Stimulated activated naive CD8-positive, alpha-beta T cell treated with anti-CD3 and anti-CD28 coated beads, Interleukin-15, amount 100 ng/mL, for 72 hours (primary cell): ENCODE measurements at places on chromosomes 6 and 20.

GRCh38 chr6:81787313-81788068 lies 35.0 kb upstream of the TENT5A start:
- DNase-seq = no peak

DNA sequence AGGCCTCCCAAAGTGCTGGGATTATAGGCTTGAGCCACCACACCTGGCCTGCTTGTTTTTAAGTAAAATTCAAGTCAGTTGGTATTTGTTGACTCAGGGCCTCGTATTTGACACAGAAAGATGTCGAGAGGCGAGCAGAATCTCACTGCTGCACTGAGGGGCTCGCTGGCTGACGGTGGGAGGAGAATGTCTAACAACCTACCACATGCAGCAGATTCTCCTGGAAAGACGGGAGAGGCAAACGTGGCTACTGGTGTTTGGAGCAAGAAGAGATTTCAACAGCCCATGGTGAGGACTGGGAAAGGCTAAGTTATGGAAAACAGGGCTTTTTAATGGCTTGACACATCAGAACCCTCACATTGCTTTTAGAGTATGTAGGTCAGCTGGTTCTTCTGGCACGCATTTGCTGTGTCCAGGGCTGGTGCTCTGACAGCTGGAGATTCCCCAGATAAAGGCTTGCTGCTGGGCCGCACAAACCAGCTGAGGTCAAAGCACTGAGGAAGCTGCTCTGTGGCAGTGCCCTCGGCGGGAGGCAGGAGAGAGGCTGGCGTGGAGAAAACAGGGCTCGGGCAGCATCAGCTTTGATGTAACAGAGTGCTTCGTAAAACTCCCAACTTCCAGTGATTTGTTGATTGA lies 84.2 kb upstream of the FRMD1 start:
- no peak for DNase-seq

DNA sequence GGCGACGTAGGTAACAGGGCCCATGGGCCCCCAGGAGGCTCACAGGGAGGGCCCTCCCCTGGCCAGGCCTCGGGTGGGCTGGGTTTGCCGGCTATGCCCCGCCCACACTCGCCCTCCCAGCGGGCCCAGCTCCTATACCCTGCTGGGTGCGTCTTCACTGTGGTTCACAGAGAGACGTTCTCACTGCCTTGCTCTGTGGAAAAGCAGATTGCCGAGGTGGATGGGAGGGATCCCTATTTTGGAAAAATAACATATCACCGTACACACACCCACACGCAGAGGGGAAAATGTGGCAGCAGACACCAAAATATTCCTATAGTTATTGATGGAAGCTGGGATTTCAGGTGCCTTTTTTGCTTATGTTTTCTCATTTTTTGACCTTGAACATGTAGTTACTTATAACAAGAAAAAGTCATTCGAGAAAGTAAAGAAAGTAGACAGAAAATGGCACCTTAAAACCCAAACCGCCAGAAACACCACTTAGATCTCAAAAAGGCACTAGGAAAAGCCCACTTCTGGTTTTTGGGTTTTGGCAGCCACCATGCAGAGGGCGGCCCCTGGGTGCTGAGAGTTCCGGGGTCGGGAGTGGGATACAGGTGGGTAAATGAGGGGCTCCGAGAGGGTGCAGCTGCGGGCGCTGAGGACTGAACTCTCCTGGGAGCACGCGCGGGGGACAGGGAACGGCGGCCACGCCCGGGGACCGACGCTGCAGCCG lies 49.4 kb downstream of the TMEM242 start:
- DNase-seq = peak; percentile 75

DNA sequence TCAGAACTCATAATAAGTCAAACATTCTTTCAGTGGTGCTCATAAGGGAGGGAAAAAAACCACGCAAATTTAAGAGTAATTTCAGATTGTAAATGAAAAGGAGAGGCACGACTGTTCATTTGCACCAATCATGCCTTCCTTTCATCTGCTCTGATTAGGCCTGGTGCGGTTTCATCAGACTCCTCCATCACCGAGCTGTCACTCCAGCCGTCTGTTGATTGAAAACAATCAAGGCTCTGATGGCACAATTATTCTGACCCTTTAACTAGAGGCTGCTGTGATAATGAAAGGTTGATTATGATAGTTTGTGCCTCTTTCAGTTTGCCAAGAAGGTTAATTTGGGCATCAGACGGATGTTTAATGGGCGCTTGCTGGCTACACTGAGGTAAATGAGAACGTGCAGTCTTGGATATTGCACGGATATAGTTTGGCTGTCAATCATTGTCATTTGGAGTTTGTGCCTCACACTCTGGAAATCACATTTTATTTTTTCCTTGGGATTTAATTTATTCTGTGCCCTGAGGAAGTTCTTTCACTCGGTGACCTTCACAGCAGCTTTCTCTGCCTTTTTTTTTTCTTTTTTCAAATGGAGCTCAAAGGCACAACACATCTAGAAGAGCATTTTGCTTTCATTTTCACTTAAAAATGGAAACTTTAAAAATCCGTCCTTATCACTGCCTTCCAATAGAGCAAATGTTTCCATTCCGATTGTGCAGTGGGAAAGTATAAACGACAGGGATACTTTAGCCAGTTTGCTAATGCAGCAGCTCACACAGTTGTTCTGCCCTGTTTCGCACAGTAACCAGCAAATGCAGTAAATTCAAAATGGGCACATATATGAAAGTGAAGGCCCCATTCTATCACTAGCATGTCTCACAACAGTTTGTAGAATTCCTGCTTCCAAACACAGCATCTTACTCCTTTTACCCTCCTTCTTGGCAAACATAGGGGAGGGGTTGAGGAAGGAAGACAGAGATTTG lies 172.8 kb downstream of the KLHL32 start:
- DNase-seq = no peak

GRCh38 chr6:141986457-141986856 lies 146.3 kb upstream of the GJE1 start:
- no peak for DNase-seq

DNA sequence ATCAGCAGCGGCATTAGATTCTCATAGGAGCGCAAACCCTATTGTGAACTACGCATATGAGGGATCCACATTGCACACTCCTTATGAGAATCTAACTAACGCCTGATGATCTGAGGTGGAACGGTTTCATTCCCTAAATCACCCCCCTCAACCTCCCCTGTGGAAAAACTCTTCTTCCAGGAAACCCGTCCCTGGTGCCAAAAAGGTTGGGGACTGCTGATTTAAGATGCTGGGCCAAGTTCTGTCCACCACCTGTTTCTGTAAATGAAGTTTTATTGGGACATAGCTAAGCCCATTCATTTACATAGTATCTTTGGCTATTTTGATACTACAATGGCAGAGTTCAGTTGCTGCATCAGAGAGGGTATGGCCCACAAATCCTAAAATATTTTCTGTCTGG lies 268.2 kb upstream of the PRDM1 start:
- no peak for DNase-seq

DNA sequence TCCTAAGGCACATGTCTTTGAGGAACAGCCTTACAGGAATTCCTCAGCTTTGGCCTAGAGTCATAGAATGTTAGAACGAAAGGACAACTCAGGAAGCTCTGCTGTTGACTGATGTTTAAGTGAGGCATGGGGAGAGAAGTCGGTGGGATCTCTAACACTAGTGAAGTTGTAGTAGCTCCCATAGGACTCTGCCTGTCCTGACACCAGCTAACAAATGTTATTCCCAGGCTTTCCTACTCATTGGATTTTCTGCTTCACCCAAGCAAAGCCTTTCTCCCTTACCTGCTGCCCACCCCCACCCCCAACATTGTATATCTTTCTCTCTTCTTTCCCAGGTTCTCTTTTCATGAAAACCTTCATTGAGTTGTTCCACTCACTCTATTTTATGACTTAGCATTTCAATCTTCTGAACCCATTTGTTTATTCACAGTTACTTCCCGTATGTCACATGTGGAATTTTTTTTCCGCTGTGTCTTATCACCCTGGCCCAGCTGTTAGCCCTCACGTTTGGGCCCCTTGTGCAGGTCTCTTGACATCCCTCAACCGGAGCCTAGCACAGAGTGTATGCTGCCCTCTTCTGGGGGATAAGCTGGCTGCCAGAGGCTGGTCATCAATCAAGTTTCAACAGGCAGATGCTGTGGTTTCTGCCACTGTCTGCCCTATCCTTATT lies 39.2 kb upstream of the RNF8 start:
- peak; percentile 56 for DNase-seq

GRCh38 chr6:32666420-32667300 lies at the start of gene HLA-DQB1:
HLA-DQB1 (minus strand) TSS chr6:32666657; CDS start chr6:32666607, 50 bp downstream.
- DNase-seq = peak; percentile 70

DNA sequence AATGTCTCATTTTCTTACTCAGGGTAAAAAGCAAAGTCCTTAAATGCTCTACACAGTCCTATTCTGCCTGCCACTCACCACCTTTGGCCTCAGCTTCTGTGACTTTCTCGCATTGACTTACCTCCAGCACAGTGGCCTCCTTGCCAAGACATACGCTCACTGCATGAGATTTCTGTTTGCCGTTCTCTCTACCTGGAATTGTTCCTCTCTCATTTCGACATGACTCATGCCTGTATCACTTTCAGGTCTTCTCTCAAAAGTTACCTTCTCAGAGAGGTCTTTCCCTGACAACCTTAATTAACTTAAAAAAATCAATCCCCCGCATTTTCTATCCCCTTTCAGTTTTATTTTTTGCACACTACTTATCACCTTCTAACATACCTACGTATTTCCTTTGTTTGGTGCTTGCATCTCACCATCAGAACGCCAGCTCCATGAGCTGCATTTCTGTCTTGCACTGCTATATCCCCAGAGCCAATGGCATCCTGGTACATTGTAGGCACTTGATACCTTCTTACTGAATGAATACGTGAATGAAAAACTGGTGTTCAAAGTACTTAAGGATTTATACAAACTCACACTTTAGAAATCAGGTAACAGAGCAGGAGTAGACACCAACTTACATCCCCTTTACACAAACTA lies 24.5 kb downstream of the TENT5A start:
- DNase-seq = no peak

GRCh38 chr6:6942831-6943230 lies 164.9 kb upstream of the RREB1 start:
- peak; percentile 20 for DNase-seq

DNA sequence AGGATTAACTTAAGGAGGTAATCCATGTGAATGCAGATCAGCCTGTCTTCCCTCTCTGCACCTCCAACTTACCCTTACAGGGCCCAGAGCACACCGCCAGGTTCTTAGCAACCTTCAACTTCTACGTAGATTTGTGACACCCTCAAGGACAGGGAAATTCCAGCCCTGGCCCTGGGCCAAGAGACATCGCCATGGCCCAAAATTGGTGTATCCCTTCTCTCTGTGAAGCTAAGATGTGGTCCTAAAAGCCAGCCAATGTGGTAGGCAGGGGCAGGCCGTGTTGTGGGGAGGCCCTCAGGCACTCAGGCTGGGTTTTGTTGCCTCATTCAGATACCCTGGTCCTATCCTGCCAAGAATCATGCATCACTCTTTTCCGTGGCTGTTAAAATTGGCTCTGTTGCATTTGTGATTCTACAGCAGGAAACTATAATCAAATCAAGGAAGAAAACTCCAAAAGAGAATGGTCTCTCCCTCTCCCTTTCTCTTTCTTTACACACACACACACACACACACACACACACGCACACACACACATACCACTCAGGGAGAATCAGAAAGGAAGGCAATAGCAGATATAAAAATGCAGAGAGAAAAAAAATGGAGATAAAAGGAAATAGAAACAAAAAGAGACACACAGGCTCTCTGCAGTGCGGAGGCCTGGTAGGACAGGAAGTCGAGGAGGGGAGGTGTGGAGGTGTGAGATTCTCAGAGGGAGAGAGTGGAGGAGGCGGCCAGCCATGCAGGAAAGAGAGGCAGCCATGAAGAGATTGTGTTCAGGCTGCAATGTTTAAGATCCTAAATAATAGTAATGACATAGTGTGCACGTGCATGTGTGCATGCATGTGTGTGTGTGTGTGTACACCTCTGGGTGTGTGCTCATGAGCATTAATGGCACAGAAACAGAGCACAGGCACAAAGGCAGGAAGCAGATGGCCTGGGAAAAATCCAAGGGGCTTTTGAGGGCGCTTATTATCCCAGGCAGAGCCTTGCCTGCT lies 201.8 kb upstream of the LRFN2 start:
- peak; percentile 59 for DNase-seq

DNA sequence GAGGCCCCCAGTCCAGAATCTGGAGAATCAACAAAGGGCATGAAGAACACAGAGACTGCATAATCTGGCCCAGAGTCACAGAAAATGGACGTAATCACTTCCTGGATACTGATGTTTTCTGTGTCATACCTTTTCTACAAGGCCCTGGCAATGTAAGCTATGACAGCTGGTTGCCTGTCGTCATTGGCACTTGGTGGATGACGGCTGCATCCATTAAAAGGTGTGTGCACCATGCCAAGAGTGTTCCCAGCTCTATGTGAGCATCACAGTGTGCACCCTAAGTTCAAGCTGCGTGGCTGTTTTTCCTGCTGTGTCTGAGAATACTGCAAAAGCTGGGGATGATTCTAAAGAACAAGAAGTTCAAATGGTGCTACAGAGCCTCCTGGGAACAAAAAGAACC lies 275.2 kb upstream of the CNR1 start:
- no peak for DNase-seq

- DNase-seq = no peak
These were observed 7.3 kb downstream of the ZBTB46 start for GRCh38 chr20:63823691-63824311.

- DNase-seq = no peak
These were observed 253.7 kb upstream of the RUNX2 start for GRCh38 chr6:45074439-45074838.

DNA sequence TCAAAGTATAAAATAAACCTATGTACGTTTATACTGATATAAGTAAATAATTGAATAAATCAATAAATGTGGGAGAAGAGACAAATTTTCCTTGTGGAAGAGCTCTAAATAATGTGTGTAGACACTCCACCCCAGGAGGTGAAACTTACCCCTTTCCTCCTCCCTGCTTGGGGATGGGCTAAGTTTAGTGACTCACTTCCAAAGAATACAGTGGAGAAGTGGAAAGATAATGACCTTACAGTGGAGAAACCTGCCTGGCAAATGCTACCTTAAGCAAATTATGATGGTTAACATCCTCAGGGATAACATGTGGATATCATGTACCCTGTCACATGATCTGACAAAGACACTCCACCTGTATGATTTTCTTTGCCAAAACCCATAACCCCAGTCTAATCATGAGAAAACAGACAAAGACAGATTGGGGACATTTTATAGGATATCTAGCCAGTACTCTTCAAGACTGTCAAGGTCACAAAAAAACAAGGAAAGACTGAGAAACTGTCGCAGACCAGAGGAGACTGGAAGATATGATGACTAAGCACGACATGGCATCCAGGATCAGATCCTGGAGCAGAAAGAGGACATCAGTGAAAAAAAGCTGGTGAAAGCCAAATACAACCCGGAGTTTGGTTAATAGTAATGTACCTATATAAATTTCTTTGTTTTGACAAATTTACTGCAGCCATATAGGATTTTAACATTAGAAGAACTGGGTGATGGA lies 195.5 kb upstream of the PRDM1 start:
- DNase-seq = no peak

DNA sequence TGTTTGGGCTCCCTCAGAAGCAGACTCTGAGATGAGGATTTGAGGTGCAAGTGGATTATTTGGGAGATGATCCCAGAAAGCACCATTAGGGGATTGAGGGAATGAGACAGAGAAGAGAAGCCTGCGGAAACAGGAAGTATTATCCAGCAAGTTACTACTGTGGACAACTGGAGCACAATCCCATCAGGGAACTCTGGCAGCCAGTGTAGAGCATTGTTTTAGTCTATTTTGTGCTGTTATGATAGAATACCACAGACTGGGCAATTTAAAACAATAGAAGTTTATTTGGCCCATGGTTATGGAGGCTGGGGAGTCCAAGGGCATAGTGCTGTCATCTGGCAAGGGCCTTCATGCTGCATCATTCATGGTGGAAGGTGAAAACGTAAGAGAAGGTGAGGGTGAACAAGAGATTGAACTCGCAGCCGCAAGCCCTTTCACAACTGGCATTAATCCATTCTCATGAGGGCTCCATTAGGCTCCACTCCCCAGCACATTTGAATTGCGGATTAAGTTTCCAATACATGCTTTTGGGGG lies 43.5 kb upstream of the SLC9A8 start:
- DNase-seq = no peak
